ENCODE measurements at places on chromosomes 12 and 14. TPM values are rescaled to one million over a fixed set of nuclear protein-coding genes. Genes with fewer than 3 reads are reported as not detected.

Gene IAPP
- not detected for total RNA-seq

Gene SMCO2
- not detected for total RNA-seq

- peaks cover 55% of the 10 kb centered on the region for H3K36me3 ChIP-seq
- H3K27ac ChIP-seq = peak overlapping the region; percentile 1
- no peak for DNase-seq
- H3K4me1 ChIP-seq = peaks cover 65% of the 10 kb centered on the region
- no peak overlapping the region for H3K4me3 ChIP-seq
- H3K27me3 ChIP-seq = no peaks in the 10 kb centered on the region
Measured at GRCh38 chr12:3747976-3748619, 4.8 kb downstream of the CRACR2A start.

- peak overlapping the region; percentile 42 for H3K27ac ChIP-seq
- DNase-seq = no peak
- H3K4me1 ChIP-seq = peaks cover 18% of the 10 kb centered on the region
Measured at GRCh38 chr12:55957106-55957859, 8.6 kb downstream of the PMEL start.

Gene LUM
- not detected for total RNA-seq

GRCh38 chr14:90427848-90428426 lies 31.1 kb downstream of the CALM1 start:
- H3K27me3 ChIP-seq = no peaks in the 10 kb centered on the region
- no peaks in the 10 kb centered on the region for H3K4me1 ChIP-seq
- no peak overlapping the region for H3K27ac ChIP-seq
- no peak for DNase-seq
- no peak overlapping the region for H3K4me3 ChIP-seq
- H3K36me3 ChIP-seq = no peaks in the 10 kb centered on the region

DNA sequence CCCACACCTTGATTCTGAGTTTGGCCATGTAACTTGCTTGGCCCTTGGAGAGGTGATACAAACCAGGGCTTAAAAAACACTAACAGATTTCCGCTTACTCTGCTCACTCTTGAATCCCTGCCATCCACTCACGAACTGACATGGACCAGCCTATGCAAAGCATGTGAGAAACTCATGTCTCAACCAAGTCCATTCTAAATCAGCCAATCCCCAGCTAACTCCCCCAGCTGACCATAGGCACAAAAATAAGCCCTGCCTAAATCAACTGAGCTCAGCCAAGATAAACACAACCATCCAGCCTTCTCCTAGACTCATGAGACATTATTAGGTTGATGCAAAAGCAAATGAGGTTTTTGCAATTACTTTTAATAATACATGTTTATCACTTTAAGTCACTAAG lies 353.9 kb upstream of the TBX3 start:
- no peaks in the 10 kb centered on the region for H3K27me3 ChIP-seq
- no peak overlapping the region for H3K4me3 ChIP-seq
- no peak overlapping the region for H3K27ac ChIP-seq
- no peaks in the 10 kb centered on the region for H3K4me1 ChIP-seq
